ENCODE measurements at places on chromosomes 2 and 18.

DNA sequence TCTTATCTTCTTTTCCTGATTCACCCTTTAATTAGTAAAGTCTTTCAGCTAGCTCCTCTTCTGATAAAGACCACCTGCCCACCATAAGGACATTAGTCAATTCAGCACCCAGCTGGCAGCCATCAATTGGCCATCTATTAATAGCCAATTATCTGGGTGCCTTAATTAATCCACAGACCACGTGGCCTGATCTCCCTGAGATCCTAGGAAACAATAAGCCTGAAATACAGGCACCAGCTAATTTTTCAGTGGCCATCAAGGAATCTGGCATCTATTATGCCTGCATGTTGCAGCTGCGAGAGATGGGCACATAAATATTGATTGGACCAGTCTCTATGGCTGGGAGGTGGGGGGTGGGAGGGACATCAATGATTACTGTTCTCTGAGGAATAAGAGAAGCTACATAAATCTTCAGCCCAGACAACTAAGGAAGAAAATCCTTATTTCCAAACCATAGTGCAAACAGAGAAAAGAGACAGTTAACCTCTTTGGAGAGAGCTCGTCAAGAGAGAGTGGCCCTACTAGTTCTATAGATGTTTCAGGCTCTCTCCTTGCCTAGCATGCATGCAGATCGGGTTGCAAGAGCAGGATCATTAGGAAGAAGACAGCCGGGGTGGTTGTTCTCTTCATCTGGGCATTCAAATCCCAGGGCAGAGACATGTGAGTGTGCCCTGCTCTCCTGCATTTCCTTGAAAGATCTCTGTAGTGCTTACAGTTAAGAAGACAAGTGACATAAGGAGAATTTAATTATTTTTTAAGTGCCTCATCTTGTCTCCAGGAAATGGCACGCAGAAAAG lies 8.7 kb downstream of the GALNT14 start:
- DNase-seq, result no peak

GRCh38 chr18:63078471-63078870 lies 241.1 kb downstream of the BCL2 start:
- no peak for DNase-seq

DNA sequence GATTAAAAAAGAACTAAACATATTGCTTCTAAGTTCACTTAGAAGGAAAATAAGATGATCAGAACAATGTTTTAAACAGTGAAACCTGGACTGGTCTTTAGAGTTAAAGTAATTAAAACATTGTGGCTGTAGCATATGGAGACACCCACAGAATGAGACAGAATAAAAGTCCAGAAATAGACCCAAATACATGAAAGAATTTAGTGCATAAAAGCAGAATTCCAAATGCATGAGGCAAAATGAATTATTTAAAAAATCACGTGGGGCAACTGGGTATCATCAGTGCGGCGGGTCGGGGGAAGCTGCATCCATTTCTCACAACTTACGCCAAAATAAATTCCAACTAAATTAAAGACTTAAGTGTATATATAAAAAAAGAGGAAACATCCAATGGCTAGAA lies 12.1 kb downstream of the RNF149 start:
- DNase-seq, result no peak

DNA sequence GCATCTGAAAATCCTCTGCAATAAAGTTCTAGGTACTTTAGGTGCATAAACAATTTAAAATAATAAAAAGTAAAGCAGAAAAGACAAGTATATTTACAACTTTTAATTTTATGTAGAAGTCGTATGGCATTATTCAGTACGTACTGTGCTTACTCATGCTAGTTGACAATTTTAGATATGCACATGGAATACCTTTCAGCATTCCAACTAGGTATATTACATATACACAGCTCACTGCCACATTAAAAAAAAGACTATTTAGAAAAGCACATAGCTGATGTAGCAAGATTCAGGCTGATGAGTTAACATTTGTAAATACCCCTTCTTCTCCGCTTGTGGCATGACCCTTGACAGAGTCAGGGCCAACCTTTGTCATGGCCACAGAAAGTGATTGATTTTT lies 171.2 kb downstream of the FBXO15 start:
- DNase-seq, result no peak

- DNase-seq, result no peak
These were observed 47.8 kb upstream of the GPR75 start for GRCh38 chr2:53907582-53907981.

DNA sequence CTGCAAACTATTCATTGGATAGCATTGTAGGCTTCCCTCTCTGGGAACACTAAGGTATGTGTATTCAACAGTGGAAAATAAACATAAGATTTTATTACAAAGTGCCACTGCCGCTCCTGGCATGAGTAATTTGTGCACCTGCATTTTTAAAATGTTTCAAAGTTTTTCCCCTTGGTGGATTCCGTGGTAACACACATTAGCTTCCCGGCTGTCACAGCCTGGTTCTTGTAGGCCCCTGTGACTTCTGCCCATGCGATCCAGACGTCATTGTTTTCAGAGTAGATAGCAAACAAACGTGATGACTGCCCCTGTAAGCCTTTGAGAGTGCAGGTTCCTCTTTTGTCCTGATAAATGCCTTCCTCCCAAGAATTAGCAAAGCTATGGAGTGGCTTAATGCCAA lies 421.0 kb downstream of the ZNF521 start:
- no peak for DNase-seq

GRCh38 chr2:77520641-77521547 lies 1.3 kb downstream of the LRRTM4 start:
- DNase-seq, result no peak

DNA sequence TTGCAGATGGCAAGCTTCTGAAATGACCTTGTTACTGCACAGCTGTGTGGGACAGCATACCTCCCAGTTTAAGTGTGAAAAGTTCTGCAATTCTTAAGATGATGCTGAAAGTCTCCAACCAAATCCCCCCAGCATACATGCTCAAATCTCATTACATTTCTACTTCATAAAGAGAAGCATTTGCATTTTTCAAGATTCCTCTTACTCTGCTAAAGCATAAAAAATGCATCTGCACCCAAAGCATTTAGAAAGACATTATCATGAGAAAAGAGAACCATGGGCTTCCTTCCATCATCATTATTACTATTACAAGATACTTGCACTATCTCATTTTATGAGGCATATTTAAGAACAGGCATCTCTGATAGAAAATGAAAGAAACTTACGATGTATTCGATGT lies 236.9 kb upstream of the REV1 start:
- no peak for DNase-seq

- DNase-seq, result no peak
These were observed 259.4 kb downstream of the GPD2 start for GRCh38 chr2:156695595-156695994.

GRCh38 chr2:106195981-106196380 lies 1.9 kb upstream of the UXS1 start:
- no peak for DNase-seq

DNA sequence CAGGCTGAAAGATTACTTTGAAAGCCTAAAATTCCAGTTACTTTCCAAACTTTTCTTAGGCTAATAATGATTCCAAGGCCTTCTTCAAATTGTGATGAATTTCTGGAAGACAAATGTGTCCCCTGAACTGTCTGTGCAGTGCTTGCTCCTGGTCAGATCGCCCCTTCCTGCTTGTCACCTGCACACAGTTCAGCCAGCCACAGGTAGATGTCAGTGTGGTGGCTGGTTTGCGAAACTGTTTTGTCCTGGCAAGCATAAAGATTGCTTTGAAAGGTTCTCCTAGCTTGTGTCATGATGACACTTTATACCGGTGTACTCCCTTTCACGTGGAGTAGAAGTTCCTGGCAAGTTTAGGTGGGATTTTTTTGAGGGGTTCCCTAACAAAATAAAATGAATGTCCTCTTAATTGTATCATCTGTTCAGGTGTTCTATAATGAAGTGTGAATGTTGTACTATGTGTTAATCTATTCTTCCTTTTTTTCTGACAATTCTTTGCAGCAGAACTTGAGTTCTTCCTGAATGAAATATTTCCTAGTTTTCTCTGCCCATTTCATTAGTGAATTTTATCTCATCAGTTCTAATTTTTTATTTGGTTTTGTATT lies 298.8 kb downstream of the ZNF407 start:
- peak; percentile 51 for DNase-seq

- DNase-seq, result no peak
These were observed 101.0 kb upstream of the DNER start for GRCh38 chr2:229815342-229815741.

- DNase-seq, result no peak
These were observed 292.6 kb downstream of the FSIP2 start for GRCh38 chr2:186031229-186031628.

DNA sequence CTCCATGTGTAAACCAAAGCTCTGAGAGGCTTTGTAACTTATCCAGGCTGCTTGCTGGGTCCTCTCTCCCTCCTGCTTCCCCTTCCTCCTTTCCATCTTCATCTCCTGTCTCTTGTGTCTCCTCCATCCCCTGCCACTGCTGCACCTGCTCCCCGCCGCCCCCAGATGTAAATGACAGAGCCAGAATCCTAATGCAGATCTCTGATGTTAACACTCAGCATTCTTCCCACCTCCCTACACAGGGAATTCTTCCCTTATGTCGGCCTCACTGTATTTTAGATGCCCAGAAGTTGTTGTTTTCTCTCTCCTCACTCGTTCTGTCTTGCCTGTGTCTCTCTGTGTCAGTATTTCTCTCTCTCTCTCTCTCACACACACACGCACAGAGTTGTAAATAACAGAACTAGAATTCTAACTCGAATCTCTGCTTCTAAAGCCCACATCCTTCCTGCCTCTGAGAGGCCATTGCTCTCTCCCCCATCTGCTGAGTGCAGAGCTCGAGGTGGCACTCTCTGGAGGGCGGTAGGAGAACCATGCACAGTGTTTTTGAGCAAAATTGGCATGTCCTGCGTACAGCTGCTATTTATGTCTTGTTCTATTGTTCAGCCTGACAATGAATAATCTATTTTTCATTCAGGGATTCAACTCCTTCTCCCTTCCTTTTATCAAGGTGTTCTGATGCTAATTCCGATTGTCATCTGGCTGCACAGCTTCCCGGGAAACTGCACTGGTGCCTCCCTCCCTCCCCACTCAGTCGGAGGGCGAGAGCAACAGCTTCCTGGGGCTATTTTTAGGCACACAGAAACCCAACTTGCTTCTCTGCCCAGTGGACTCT lies 219.9 kb downstream of the SH3RF3 start:
- peak; percentile 75 for DNase-seq

DNA sequence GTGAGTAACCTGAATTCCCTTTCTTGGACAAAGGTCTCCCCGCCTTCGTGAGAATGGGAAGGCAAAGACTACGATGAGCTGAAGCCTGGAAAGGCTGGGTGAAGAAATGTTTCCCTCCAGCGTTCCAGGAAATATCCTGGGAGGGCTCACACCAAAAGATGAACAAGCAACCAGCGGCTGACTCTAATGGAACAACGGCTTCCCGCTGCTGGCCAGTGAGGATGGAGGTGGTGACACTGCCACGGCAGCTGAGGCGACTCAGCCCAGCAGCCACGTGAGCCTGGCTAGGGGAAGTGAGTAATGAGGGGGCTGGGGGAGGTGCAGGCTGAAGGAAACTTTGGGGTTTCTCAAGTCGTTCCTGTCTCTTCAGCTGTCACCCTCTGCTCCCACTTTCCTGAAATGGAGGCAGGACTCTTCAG lies 105.0 kb upstream of the SMAD7 start:
- DNase-seq, result no peak

GRCh38 chr2:63856303-63856603 lies 14.6 kb downstream of the UGP2 start:
- DNase-seq, result peak; percentile 72

GRCh38 chr18:29157057-29157780 lies 980.3 kb upstream of the CDH2 start:
- no peak for DNase-seq
